ENCODE measurements at places on chromosomes 5 and 9. TPM values are rescaled to one million over a fixed set of nuclear protein-coding genes. Genes with fewer than 3 reads are reported as not detected.

GRCh38 chr9:120928015-120928482 is 1.5 kb upstream of the TRAF1 start:
- DNase-seq: no peak

- DNase-seq: no peak
These were observed 15.4 kb downstream of the TSPAN17 start for GRCh38 chr5:176662371-176663333.

GRCh38 chr5:81519217-81519905 is 125.4 kb upstream of the ACOT12 start:
- no peak for DNase-seq

GRCh38 chr5:41356786-41357185 is 143.5 kb upstream of the C6 start:
- DNase-seq: no peak

GRCh38 chr5:138234651-138235050 is 21.5 kb upstream of the CDC23 start:
- no peak for DNase-seq

- DNase-seq: no peak
These were observed 80.1 kb downstream of the DAP start for GRCh38 chr5:10680876-10681481.

DNA sequence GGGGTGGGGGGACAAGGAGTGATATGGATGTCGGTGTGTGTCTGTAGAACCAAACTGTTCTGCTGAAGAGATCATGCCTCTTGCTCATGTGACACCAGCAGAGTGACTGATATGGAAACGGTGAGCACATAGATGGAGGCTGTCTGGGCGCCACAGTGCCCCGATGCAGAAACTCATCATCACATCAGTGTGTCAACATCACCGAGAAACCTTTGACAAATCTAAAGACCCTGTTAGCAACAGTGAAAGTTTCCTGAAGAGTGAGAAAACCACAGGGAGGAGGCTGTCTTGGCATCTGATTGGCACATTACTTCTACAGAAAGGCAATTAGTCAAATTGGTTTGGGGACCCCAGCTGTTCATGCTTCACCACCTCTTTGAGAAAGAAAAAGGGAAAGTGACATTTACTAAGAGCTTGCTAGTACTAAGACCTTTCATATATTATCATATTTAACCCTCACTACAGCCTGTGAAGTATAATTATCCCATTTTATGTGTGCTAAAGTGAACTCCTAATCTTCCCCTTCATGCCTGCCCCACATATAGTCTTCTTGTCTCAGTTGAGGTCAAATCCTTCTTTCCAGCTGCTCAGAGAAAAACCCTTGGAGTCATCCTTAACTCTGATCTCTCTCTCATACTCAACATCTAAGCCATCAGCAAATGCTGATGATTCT is 25.6 kb downstream of the CSF2 start:
- no peak for DNase-seq

DNA sequence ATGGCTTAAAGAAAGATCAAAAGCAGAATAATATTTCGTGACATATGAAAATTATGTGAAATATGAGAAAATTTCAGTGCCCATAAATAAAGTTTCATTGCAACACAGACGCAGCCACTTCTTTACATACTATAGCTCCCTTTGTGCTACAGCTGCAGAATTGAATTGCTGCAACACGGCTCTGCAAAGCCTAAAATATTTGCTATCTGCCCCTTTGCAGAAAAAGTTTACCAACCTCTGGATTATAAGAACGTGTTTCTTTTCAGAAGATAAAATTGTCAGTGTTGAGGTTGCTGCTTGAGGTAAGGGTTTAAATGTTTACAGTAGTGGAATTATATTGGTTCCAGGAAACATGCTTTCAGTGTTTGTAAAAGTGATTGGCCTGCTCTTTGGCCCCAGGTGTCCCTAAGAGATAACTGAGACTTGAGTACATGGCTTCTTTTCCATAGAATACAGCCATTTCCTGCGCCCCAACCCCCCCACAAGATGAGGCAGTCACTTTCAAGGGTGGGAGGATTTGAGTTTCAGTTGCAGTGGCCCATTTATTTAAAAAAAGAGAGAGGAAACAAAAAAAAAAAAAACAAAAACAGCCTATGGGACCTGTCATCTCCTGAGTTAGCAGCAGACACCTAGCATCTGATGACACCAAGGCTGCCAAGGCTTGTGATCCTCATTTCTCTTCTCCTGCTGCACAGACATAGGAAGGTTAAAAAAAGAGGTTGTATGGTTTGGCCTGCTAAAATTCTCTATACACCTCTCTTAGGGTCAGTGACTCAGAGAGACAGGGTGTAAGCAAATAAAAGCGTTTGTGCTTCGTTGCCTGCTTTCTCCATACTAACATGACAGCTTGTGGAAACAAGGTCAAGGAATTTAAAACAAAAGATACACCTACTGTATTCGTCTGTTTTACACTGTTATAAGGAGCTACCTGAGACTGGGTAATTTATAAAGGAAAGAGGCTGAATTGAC is 28.0 kb upstream of the HTR4 start:
- DNase-seq: no peak

DNA sequence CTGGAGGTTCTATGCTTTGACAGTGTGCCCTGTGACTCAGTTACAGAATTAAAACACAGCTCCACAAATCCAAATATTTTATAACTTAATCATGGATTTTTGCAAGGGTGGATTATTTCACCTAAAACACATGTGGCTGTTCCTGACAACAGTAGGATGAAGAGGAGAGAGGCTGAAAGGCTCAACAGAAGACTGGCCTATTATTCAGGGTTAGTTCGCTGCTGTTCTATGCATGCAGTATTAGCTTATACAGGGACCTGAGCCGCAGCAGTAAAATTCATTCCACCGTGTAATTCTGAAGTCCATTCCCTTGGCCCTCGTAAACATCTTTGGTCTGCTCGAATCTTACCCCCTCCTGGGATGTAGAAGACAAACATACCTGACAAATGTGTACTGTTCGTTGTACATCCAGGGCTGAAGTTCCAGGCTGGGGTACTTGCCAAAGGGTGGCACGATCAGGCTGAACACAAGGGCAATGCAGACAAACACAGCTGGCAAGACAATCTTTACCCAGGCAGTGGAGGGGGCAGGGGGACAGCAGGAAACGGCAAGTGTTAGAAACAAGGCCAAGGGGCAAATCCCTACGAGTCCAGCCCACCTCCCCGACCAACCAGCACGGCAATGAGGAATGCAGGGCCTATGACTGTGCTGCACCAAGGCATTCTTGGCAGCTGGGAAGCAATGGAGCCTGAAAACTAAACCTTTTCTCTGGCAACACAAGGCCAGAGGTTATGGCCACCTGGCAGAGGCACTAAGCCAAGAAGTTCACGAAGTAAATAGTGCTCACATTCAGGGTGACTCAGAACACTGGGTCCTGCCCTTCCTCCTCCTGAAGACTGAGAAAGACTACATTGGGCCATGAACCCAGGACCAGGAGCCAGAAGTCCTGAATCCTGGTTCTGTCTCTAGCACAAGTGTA is 46.8 kb downstream of the NIPSNAP3B start:
- peak; percentile 90 for DNase-seq

DNA sequence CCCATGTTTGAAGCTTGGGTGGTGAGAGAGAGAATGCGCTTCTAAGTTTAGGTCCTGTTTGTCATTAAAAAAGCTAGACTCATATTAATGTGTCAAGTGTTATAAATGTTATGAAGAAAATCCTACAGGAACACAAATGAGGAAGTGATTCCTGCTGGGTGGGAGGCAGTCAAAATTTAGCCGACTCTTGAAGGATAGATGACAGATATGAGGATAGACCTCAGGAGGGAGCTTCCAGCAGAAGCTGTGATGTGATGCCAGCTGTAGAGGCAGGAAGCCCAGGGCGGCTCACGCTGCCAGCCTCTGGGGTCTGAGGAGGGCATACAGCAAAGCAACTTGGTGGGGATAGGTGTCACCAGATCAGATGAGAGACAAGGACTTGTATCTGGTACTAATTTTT is 74.7 kb upstream of the ADAMTS16 start:
- DNase-seq: no peak

DNA sequence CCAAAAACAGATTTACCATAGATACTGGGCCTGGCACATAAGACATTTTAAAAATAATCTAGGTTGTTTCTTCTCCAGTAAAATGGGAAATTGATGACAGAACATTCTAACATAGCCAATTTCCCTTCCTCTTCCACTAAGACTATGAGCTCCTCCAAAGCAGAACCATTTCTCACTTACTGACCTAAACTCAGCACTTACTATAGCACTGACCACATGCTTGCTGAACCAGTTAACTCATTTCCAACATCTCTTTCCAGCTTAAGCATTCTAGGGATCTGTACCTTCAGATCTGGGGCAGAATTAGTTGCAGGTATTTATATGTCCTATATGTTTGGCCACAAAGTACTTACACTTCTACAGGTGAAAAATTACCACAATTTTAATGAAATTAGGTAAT is 58.9 kb downstream of the TTC39B start:
- no peak for DNase-seq

- no peak for DNase-seq
These were observed 7.3 kb downstream of the IRX1 start for GRCh38 chr5:3602785-3603502.

DNA sequence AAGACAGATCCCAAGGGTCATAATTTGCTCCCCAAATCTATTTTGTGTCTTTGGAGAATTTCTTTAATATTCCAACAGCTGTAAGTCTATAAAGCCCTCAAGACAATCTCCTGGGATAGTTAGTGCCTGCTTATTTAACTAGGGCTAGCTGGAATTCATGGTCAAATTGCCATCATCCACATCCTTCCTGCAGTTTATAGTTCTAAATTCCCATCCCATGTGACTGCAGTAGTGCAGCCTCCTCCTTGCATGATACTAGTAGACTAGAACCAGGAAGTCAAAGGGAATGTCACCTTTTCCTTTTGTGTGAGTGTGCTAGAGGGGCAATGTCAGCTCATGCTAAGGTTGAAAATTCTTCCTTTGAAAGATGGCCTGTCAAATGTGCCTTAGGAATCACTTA is 214.8 kb upstream of the PIK3R1 start:
- DNase-seq: no peak

DNA sequence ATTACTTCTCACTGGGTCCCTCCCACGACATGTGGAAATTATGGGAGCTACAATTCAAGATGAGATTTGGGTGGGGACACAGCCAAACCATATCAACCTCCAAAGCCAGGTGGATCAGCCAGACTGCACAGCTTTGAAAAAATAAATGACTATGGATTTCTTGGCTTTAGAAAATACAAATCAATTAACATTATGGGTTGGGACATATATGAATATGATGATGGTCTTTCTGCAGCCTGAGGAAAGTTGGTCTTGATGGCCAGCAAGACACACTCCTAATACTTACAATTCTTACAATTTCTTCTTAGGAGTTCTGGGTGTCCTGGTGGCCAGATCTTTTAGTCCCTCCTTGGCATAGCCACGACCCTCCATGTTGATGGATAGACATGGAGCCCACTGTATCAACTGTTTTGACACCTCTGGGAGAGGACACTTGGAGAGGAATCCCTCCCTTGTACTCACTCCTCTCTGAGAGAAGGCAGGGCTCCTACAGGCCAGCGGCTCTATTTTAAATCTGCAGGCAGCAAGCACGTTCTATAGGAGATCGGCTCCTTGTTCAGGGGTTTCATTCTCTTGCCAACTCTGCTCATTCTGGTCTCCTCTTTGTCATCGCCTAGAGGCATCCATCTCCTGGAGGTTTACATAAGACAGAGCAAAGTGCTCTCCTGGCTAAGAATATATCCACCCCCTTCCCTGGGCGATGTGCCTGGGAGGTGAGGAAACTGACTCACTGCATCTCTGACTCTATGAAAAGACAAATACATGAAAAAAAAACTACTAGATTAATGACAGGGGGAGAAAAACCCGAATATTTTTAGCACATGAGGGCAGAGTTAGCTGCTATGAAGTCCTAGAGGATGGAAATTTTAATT is 145.9 kb downstream of the CARTPT start:
- no peak for DNase-seq

- no peak for DNase-seq
These were observed 70.4 kb upstream of the SNX2 start for GRCh38 chr5:122704247-122705036.

DNA sequence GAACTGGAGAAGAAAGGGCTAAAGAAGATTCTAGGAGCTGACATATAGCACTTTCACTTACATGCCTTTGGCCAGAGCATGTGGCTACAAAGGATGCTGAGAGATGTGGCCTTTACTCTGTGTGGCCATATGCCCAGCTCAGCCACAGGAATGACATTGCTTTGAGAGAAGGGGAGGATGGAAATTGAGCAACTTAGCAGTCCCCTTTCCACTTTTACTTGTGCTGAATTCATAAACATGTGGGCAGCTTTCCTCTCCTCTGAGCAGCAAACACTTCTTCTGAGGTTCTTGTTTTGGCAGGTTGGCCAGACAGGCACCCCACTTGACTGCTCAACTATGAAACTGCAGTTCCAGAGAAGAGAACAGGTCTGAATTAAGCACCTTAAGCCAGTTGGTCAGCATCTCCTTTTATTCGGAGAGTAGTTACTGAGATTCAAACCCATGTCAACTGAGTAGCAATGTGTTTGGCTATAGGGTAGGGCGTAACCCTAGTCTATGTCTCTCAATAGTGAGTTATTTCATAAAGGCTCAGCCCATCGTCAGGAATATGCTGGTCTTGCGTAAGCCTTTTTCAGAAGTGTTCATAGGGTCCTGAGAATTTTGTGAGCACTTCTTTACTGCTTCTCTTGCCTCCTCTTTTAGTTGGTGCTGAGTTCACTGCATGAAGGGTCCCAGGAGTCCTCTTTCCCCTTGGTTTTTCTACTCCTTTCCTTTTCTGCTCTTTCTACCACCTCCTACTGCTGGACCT is 134.5 kb downstream of the PALM2AKAP2 start:
- no peak for DNase-seq

- no peak for DNase-seq
These were observed 22.1 kb downstream of the IQGAP2 start for GRCh38 chr5:76425146-76425545.

GRCh38 chr5:77168879-77169244 is 41.6 kb upstream of the PDE8B start:
- no peak for DNase-seq

GRCh38 chr5:156879665-156880285 is 29.7 kb downstream of the PPP1R2B start:
- DNase-seq: no peak

DNA sequence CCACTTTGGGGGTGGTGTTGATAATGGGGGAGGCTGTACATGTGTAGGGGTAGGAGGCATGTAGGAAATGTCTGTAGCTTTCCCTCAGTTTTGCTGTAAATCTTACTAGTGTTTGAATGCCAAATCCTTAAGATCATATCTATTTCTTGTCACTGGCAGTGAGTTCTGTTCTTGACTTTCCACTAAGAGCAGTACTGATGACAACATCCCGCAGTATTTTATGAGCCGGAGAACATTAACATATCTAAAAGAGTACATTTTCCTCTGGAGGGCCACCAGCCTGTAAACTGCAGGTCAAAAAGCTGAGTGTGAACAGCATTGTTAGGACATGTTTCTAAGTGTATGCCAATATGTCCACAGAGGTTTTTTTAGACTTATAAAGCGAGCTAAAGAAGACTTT is 2.5 kb upstream of the HSPB3 start:
- DNase-seq: no peak

Gene TENT4A
- total RNA-seq: 9.7 TPM

Gene CNTLN
- total RNA-seq: 9.1 TPM

Gene OR1J2
- total RNA-seq: not detected

Gene C9orf50
- not detected for total RNA-seq

Gene CDC23
- total RNA-seq: 15.6 TPM

Gene PCDHA1
- not detected for total RNA-seq

Gene ZNF300
- total RNA-seq: 0.24 TPM

Gene PDCD1LG2
- total RNA-seq: 1.1 TPM

Gene CD72
- 6.9 TPM for total RNA-seq

Gene SLIT3
- 1.2 TPM for total RNA-seq

Gene ISL1
- not detected for total RNA-seq
